ENCODE measurements at places on chromosomes 6 and 20.
A peak's percentile ranks its signal among the peaks of the same experiment; 100 is the strongest.

- DNase-seq: no peak
These were observed 113.1 kb downstream of the TRIM27 start for GRCh38 chr6:28810659-28811053.

- DNase-seq: no peak
These were observed 43.4 kb downstream of the QKI start for GRCh38 chr6:163457637-163458561.

- no peak for DNase-seq
These were observed 13.9 kb upstream of the IPCEF1 start for GRCh38 chr6:154370545-154370944.

- DNase-seq: no peak
These were observed 345.2 kb upstream of the RGS17 start for GRCh38 chr6:153476243-153476642.

GRCh38 chr6:82970839-82971238, 94.8 kb downstream of the UBE3D start:
- DNase-seq: no peak

DNA sequence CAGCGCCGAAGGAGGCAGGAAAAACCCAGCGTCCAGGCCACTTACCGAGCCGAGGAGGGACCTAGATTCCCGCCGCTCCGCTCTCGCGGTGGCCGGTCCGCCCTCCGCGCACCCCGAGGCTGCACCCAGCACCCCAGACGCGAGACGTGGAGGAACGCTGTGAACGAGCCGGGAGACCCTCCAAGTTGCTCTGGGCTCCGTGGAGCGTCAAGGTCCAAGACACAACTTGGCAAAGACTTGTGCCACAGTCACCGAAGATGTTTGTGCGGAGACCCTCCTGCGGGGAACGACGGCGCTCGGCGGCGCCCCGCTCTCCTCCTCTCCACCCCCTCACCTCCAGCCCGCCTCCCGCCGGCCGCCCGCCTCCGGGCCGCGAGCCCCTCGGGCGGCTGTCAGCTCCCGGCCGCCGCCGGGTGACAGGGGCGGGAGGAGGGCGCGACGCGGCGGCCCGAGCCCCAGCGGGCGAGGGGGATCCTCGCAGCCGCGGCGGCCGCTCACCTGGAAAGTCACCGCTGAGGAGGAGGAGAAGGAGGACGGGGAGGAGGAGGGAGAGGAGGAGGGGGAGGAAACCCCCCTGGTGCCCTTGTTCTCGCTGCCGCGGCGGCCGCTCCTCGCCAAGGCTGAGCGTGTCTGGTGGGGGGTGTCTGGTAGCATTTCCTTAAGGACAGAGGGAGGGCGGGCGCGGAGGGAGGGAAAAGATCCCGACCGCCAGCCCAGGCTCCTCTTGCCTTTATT, 637 bp upstream of the HIVEP2 start:
- no peak for DNase-seq

GRCh38 chr6:109094416-109095035, at the start of gene SESN1:
Gene SESN1, minus strand, starts transcription at chr6:109094846. Its CDS starts 773 bp downstream, at chr6:109094073.
- DNase-seq: peak; percentile 82

DNA sequence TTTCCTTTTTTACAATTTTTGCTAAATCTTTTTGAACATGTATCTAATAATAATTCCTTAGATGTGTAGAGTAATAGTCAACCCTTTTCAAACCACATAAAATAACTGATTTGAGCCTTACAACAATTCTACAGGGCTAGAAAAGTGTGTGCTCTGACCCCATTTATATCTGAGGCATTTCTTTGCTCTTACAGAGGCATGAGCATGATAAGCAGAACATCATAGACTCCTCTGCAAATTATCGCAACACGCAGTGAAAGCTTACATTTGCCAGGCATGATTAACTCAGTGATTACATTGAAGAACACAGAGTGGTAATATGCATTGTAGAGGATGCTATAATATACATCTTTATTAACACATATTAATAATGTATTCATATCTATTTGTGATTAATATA, 120.4 kb downstream of the SIM1 start:
- no peak for DNase-seq

DNA sequence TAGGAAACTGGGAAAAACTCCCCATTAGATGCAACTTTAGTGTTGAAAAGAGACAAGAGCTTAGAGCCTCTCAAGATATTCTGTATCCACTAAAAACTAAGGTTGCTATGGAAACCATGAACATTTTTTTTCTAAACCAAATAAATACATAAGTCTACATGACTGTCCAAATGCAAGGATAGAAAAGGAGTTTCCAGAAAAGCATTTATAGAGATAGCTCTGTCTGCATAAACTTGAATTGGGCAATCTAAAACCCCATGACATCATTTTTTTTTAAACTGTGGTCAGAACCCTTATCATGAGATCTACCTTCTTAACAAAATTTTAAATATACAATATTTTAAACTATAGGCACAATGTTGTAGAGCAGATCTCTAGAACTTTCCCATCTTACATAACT, 36.4 kb upstream of the FAM83B start:
- DNase-seq: no peak

GRCh38 chr20:62637110-62637509, 5.2 kb upstream of the SLCO4A1 start:
- no peak for DNase-seq

- DNase-seq: no peak
These were observed 461.0 kb downstream of the TBC1D32 start for GRCh38 chr6:120873125-120873865.

- DNase-seq: no peak
These were observed 25.5 kb downstream of the NPEPL1 start for GRCh38 chr20:58718121-58718563.

DNA sequence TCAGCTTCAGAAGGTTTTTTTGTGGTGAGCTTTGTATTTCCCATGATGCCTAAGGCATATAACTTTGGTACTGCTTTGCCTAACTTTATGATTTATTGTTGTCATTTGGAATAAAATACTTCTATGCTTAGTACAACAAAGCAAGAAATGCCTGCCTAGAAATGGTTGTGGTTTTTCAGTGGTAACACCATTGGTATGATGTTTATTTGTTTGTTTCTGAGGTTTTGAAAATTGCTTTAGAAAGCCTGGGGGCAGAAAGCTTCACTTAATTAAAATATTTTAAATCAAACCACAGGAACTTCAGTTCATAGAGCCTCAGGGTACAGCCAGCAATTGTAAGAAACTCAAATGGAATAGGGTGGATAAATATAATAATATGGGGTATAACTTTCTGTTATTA, 351.2 kb upstream of the MAP3K7 start:
- no peak for DNase-seq

DNA sequence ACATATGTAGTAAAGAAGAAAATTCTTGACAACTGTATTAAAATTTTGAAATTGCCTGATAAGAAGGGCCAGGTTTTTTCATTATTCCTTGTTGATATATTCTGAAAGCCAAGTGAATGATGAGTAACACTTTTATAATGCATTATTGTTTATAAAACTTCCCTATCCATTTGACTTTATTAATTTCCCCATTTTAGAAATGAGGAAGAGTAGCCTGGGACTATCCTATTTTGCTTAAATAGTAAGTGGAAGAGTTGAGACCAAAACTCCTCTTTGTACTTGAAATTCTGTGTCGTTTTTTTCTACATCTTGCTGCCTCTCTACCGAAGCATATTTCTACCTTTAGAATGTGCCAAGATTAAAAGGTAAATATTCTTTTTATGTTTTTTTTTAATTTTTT, 39.7 kb downstream of the TRMT11 start:
- DNase-seq: no peak

- no peak for DNase-seq
These were observed 23.4 kb upstream of the INSM1 start for GRCh38 chr20:20344476-20344875.

- DNase-seq: no peak
These were observed 1.9 kb downstream of the RAB32 start for GRCh38 chr6:146545581-146545980.

- no peak for DNase-seq
These were observed 471.7 kb downstream of the CDKAL1 start for GRCh38 chr6:21005816-21006570.

DNA sequence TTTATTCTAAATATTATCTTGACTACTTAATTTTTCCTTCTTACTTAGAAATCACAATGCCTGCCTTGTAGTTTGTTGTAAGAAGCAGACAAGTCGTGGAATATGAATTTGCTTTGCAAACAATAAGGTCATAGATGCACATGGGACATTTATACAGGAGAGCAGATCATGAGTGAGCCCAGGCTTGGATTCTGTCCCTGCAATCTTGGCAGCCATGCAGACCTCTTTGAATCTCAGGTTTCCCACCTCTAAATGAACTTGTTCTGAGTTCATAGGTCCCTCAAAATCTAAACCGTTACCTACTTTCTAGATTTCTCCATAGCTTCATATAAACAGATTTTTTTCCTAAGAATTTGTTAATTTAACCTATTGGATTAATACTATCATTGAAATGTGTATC, 19.5 kb downstream of the KIAA0408 start:
- no peak for DNase-seq

GRCh38 chr6:21845439-21846140, 252.0 kb downstream of the SOX4 start:
- no peak for DNase-seq

DNA sequence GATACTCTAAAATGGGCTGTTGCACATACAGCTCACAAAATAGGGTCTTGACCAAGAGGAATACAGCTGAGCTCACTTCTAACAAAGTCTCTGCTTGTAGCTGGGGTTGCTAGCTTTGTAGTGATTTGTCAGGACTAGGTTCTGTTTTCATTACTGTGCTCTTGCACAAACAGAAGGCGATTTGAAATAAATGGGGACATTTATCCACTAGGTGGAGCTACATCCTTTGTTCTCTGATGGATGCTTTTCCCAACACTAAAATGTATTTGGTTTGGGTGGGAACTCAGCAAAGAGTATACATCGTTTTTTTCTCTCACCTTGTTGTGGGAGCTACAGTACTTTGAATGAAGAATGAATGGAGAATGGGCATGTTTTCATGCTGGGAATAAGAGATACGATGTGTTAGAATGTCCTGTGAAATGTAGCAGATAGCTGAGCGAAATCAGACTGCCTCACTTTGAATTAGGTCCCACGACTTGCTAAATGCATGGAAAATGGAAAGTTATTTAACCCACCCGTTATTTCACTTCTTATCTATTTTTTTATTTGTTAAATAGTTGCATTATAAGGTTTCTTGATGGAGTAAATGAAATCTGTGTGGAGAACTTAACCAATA, 494.7 kb upstream of the MAP3K7 start:
- no peak for DNase-seq

GRCh38 chr6:150717419-150717818, 117.7 kb downstream of the PLEKHG1 start:
- no peak for DNase-seq

- no peak for DNase-seq
These were observed 81.5 kb downstream of the ADGRB3 start for GRCh38 chr6:68716620-68717019.

- no peak for DNase-seq
These were observed 28.5 kb upstream of the GFOD1 start for GRCh38 chr6:13515912-13516311.

GRCh38 chr20:11027224-11027623, 353.4 kb upstream of the JAG1 start:
- DNase-seq: no peak

GRCh38 chr6:4620284-4621151, 155.7 kb upstream of the CDYL start:
- DNase-seq: no peak

- DNase-seq: no peak
These were observed 66.1 kb downstream of the HMGCLL1 start for GRCh38 chr6:55512904-55513303.

DNA sequence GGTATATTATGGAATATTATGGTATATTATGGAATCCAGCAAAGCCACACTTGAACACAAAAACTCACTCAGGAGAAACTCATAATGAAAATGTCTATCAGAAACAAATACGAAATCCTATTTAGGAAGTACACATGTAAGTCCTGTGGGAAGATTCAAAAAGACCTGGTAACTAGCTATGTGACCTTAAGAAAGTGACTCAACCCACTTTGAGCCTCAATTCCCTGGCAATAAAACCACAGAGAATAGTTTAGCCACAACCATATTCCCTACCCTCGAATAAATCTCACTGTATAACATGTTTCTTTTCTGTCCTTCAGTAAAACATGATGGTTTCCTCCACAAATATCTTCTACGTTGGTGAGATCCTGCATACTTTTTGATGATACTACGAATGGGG, 56.4 kb downstream of the ZMYND8 start:
- DNase-seq: no peak

GRCh38 chr6:91788501-91788900, 1201.6 kb upstream of the MAP3K7 start:
- no peak for DNase-seq

GRCh38 chr6:4518506-4518905, 257.7 kb upstream of the CDYL start:
- DNase-seq: no peak

DNA sequence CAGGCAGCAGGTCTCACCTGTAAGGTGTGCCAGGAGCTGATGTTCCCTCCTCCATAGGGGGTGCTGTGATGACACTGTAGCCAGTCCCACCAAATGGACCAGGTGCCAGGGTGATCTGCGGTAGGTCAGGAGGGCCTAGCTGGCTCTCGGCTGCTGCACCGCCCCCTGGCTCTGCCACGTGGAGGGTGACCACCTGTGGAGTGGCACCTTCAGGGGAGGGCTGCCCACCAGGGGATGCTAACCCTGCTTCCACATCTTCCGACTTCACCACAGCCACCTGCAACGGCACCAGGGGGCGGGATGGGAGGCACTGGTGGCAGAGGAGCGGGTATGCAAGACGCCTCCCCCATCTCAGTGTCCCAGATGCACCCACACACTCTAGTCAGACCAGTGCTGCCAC, 18.3 kb downstream of the ZNF335 start:
- DNase-seq: no peak

DNA sequence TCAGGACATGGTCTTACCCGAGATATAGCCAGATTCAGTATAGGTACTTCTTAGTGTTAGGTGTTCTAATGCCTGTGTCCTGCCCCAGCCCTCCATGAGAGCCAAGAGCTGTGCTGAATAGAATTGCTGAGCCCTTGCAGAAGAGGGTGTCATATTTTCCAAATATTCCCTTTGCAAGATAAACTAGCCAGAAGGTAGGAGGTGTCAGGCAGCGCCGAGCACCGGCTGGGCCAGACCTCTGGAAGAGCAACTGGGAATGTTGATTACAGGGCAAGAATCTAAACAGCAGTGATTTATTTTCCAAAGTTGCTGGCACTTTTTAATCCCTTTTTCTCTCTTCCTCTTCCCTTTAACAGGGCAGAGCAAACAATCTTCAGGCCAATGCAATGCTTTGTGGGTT, 37.1 kb upstream of the EZR start:
- DNase-seq: no peak

- DNase-seq: no peak
These were observed 13.0 kb downstream of the ZHX3 start for GRCh38 chr20:41304424-41305079.

GRCh38 chr6:24961852-24962251, 26.1 kb upstream of the RIPOR2 start:
- DNase-seq: no peak

DNA sequence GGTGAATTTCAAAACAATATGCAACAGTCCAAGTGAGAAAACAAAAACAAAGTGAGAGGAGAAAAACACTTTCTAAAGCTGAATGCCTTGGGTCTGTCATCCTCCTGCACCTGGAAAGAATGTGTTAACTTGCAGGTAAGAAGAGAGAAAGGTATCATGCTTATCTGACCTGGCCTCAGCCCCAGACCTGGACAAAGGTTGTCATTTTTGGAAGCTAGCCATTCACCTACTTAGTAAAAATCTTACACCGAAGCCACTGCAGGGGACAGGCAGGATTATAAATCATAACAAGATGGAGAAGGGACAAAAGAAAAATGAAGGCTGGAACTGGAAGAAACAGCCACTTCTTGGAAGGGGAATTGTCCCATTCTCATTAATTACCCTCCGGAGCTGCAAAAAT, 69.4 kb downstream of the GFOD1 start:
- DNase-seq: no peak

- DNase-seq: peak; percentile 42
These were observed 3.2 kb upstream of the HLA-DMB start for GRCh38 chr6:32943864-32944649.

Data from activated T-cell treated with anti-CD3 and anti-CD28 coated beads, Interleukin-2, amount 50 U/mL, for 1 hour (primary cell).